ENCODE measurements at places on chromosomes 13 and 19.

DNA sequence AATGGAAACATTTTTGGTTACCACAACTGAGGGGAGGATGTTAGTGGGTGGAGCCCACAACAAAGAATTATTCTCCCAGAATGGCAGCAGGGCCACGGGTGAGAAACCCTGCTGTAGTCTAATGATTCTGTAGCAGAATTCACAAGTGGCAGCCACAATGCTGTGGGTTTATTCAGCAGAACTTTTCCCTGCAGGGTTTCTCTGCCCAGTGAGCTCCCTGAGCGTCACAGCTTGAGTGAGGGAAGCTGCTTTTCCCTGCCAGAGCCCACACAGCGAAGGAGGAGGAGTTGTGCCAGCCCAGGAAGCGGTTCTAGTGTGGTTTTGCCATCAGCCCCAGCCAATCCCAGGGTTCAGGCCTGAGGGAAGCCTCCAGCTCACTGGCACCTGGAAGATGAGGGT lies 4.4 kb downstream of the ATP12A start:
- DNase-seq = no peak

DNA sequence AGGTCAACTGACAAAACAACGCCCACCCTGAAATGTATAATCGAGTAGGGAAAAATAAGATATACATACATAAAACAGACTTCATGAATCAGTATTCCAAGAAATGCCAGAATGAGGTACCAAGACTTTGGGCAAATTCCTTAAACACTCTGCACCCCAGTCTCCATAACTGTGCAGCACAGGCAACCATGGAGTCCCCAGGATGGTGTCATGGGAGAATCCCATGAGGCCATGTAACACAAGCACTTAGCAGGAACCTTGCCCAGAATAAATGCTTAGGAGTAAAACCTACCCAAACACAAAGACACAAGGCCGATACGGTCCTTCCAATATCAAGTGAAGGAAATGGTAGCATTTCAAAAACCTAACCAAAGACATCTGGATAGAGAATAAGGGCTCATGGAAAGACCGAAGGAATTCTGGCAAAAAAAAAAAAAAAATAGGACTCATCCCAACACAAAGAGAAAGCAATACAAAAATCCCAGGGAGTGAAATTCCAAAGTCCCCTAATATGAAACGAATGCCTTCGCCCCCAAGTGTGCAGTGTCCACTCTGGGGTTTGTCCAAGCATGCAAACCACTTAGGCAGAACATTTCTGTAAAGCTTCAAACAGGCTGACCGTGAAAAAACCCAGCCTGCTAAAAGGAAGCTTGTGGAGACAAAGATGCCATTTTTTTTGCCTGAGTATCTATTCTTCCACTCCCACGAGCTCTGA lies 11.1 kb downstream of the ZC3H4 start:
- no peak for DNase-seq

- no peak for DNase-seq
These were observed 13.7 kb upstream of the NCCRP1 start for GRCh38 chr19:39183104-39183503.

DNA sequence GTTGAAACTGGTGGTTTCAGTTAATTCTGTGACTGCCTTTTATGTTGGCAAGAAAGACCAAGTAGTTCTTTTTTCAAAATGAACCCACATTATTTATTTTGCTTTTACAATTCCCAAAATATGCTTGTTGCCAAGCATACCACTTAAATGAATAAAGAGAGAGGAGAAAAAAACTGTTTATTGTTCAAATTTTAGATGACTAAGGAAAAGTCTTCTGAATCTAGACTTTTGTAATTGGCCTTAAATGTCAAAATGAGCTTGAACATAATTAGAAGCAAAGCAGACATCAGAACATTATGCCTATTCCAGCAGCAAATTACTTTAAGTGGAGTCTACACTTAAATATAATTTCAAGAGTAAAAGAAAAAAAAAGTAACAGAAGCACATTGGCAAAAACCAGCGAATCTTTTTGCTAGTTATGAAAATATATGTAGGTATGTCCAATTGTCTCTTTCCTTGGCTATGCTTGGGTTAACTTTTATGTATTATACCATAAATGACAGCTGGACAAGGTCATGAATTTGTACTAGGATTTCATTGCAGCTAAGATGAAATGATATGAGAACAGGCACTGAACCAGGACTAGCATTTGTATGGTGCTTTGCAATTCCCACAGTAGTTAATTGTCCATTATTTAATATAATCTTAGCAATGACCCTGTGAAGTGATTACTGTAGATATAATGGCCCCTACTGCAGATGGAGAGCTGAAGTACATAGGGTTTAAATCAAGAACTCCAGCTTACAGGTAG lies 211.9 kb downstream of the NALCN start:
- no peak for DNase-seq

GRCh38 chr19:38068826-38069225 lies 155.2 kb downstream of the DPF1 start:
- no peak for DNase-seq

GRCh38 chr19:39514840-39515550 lies at the start of gene SELENOV:
SELENOV (plus strand) TSS chr19:39515139; CDS start chr19:39515213, 74 bp downstream.
- DNase-seq = no peak

DNA sequence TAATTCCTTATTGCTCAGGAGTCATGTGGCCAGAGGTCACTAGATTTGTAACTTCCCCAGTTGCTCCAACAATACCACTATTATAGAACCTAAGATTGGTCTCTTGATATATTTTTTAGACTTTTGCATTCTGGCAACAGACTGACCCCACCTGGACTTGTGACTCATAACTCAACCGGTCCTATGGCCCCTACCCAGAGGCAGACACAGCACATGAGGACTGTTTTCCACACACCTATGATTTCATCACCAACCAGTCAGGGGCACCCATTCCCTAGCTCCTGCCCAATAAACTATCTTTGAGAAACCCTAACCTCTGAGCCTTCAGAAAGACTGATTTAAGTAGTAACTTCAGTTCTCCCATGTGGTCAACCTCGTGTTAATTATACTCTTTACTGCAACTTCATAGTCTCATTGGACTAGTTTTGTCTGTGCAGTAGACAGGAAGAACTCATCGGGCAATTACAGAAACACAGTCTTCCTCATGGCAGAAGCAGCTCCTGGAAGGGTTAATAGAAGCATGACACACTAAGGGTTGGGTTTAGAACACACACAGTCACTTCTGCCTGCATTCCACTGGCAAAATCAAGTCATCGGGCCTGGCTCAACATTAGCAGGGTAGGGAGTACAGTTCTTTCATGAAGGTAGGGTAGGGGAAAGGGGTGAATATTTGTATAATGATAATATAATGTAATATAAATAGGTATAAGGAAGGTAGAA lies 251.8 kb downstream of the UQCRFS1 start:
- no peak for DNase-seq

DNA sequence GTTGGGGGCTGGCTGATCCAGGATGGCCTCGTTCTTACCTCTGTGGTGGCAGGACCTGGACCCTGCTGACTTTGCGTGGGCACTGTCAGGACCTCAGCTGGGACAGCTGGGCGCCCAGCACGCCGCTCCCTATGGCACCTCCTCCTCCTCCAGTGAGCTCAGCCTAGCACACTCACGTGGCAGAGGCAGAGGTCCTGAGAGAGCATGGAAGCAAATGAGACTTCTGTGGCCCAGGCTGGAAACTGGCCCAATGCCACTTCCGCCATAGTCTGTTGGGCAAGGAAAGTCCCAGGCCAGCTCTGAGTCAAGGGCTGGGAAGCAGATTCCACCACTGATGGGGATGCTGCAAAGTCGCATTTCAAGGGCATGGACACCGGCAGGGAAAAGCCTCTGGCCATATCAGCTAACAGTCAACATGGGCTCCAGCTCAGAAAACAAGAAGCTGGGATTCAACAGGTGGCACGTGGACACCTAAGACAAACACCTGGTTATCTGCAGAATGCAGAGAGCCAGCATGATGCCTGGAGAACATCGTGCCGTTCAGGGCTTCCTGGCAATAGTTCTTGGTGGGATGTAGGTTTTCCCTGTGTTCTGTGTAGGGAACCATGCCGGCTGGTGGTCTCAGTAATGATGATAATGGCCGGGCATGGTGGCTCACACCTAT lies 16.7 kb downstream of the MYBPC2 start:
- no peak for DNase-seq

DNA sequence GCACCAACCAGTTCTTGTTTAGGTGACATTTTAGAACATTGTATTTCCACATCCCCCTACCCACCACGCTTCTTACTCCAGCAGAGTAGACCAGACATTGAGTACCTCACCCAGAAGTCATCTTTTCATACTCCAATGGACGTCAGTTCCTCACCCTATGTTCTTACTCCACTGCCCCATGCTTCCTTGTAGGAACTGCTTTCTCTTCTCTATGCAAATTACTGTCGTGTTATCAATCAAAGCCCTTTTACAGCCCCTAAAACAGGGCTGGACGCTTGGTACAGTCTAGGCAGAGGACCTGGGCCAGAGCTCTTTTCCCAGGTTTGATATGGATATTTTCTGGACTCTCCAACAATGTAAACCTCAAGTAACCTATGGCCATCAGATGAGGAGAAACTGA lies 58.2 kb downstream of the USP12 start:
- DNase-seq = no peak

DNA sequence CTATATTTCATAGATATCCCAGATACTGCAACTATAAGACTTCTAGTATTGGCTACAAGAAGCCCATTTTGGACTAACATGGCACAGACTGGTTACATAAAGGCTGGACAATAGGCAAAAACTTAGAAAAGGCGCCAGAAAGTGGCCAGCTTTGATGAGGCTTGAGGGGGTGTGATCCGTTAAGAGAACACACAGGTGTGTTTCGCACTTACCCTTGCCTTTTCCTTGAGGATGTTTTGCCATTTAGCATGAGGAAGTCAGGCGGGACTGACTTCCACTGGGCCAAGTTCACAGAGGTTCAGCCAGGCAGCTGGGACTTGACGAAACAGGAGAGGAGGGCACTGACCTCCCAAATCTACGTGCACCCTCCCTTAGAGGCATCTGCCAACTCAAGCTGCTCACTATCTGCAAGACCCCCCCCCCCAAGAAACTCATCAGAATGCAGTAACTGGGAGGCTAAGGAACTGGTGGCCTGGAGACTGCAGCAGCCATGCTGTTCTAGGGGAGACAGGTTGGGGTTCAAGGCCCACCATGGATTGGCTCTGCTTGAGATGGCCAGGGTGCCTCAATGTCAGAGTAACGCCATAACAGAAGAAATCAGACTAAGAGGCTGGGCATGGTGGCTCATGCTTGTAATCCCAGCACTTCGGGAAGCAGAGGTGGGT lies 4.5 kb upstream of the LIN7B start:
- DNase-seq = no peak

GRCh38 chr19:677201-677600 lies 1.0 kb downstream of the FSTL3 start:
- DNase-seq = no peak

- DNase-seq = no peak
These were observed 173.1 kb downstream of the POU4F1 start for GRCh38 chr13:78430166-78430791.

DNA sequence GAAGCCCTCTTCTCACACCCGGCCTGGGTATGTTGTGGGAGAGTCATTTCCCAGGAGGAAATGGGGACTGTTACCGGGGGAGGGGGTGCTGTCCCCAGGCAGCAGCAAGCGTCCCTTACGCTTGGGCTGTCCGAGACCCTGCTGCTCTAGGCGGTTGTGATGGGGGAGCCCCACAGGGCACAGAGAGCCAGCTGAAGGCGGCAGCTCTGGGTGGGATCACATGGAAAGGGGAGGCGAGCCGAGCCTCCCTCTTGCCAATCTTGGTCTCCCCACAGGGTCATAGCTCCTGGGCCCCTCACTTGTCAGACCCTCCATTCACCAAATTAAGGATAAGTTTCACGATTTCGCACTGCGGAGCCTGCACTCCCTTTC lies 22.0 kb downstream of the EPN1 start:
- no peak for DNase-seq

- no peak for DNase-seq
These were observed 225 bp upstream of the GARIN5A start for GRCh38 chr19:50476907-50477238.

GRCh38 chr13:107580741-107581412 lies 634.5 kb downstream of the LIG4 start:
- no peak for DNase-seq

- peak; percentile 22 for DNase-seq
These were observed 95.6 kb downstream of the PCDH9 start for GRCh38 chr13:67134417-67135129.

DNA sequence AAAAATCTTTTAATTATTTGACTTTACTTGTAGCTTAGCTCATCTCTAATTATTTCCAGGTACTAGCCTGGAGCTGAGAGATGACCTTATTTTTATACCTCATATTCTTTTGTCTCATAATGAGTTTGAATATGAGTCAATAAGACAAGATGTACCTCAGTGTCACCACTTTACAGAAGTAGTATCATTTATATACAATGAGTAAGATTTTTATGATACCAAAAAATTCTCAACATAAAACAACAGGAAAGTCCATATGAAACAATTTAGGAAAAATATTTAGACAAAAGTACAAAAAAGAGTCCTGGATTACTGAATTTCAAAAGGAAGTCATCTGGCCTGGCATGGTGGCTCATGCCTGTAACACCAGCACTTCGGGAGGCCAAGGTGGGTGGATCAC lies 21.4 kb upstream of the USP12 start:
- DNase-seq = no peak

DNA sequence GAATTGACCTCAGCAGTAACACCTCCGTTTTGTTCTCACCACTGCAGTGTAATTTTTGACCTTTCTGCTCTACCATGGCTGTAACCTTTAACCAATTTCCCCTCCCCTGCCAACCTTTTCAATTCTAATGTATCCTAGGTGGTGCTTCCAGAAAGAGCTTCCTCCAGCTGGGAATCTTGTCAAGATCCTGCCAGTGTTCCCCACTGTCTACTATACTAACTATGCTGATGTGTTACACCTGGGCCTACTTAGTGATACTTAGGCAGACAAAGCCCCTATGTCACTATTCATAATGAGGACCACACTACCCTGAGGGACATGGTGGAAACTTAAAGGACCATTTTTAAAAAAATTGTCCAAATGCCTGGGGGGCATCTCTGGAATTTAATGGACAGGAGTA lies 41.0 kb downstream of the MBNL2 start:
- DNase-seq = no peak

DNA sequence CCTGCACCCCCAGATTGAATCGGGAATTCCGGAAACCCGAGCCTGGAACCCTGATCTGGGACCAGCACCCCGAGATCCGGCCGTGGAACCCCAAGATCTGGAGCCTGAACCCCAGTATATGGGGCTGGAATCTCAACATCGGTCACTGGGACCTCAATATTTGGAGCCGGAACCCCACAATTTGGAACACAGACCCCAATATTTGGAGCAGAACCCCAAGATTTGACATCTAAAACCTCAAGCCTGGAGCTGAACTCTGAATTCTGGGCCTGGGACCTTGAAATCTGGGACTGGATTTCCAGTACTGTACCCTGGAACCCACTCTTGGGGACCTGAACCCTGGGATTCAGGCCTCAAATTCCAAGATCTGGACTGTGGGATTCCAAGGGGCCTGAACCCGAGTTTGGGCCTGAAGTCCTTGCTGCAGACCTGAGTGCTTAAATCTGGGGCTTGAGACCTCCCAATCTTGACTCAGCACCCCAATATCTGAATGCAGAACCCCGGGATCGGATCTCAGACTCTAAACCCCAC lies 629 bp downstream of the LRFN3 start:
- DNase-seq = no peak

GRCh38 chr13:19181621-19182485 lies at the start of gene TUBA3C:
TUBA3C (minus strand) TSS chr13:19181824; CDS start chr13:19181747, 77 bp downstream.
- DNase-seq = no peak

GRCh38 chr19:51259348-51260245 lies 8.7 kb downstream of the SIGLECL1 start:
- DNase-seq = no peak
